Progenitor cell of endocrine pancreas (in vitro differentiated cells): ENCODE measurements at places on chromosomes 13 and 19.
A peak's percentile ranks its signal among the peaks of the same experiment; 100 is the strongest.

GRCh38 chr13:23392925-23393645 lies 40.4 kb downstream of the SACS start:
- no peak for DNase-seq

DNA sequence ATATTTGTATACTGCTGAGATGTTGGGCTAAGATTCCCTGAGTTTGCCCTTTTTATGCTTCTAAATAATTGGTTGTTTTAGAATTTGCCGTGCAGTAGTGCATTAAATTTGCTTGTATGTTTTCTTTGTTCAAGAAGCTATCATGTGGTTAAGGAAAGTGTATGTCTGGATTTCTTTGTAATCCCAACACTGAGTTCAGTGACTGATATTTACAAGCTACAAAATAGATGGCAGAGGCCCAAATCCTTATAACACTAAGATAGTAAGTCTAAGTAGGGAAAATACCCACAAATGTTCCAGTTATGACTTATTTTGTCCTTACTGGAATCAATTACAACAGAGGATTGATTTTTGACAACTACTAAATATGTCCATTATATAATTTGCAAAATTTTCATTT lies 435.0 kb upstream of the KLF12 start:
- no peak for DNase-seq

- no peak for DNase-seq
Observed at GRCh38 chr13:111505175-111505777, 184.8 kb downstream of the TEX29 start.

DNA sequence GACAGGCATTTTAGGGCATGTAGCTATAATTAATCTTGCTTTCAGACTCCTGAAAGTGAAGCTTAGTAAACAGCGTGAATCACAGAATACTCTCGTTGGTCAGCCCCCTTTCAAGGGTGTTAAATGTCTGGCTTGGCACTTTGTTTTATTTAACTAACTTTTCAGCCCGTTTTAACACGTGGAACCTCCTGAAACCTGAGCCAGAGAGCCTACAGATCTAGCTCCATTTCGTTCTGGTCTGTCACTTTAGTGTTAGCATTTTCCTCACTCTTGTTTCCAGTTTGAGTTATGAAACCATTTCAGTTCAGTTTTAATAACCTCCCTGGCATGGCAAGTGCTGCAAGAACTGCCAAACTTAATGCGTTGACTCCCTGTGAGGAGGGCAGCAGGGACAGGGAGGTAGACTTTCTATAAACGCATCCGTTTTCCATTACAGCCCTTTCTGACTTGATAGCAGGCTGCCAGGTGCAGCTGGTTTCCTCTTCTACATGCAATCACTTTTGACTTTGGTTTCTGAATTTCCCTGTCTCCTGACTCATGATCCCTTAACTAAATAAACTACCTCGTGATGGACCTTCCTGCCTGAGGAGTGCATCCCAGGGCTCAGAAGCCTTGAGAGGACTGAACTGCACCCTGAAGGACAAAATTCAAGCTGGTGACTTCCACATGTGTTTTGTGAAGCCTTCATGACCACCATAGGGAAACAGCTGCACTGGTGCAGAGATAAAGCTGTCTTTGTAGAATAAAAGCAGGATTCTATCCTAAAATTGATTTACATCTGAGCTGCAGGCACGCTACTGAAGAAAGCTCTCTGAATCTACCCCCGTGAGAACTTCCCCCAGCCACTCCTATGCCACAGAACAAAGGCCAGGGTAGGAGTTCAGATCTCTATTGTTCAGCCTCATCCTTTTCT lies 192.6 kb downstream of the DLEU7 start:
- DNase-seq, result no peak

DNA sequence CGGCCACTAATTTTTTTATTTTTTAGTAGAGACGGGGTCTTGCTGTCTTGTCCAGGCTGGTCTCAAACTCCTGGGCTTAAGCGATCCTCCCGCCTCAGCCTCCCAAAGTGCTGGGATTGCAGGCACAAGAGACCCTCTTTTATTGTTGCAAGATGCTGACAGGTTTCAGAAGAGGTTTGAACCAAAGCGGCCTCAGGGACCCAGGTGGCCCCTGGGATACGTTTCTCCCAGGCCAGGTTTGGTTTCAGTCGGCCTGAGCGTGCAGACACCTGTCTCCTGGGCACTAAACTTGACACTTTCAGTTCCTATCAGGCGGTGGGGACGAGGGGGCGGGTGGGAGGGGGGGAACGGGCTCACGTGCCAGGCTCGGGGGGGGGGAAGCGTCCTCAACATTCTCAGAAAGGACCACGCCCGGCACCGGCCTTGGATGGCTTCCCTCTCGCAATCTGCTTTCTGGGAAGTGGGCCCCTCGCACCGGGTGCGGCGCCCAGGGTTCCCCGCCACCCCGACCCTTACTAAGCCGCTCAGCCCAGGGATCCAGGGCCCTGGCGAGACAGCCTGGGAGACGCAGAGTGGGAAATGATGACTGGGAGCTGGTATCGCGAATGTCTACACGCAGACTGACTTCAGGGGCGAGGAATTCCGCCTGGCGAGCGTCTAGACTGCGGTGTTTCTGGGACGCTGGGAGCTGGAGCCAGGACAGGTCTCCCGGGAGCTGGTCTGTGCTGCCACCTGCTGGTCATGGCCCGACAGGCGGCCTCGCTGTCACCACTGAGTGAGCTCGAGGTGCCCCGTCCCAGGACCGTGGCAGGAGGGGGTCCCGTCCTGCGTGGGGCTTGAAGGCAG lies 91.6 kb downstream of the GNG7 start:
- DNase-seq, result peak; percentile 94

DNA sequence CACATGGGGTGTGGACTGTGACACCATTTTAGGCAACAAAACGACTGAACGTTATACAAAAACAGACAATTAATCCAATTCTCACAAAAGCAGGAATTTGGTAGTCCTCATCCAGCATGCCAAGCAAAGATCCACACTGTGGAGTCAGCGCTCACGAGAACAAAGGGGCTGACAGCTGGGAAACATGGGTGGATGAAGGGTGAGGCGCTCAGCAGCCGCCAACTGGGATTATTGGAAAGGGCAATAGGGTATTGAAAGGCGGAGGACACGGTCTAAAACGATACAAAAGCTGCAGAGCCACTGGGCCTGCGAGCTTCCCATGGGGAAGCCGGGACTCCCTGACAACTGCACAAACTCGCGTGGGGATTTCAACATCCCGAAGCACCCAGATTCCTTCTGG lies 4.7 kb upstream of the ZNF813 start:
- DNase-seq, result no peak

- DNase-seq, result no peak
Observed at GRCh38 chr13:26660766-26661165, 99.8 kb downstream of the GPR12 start.

DNA sequence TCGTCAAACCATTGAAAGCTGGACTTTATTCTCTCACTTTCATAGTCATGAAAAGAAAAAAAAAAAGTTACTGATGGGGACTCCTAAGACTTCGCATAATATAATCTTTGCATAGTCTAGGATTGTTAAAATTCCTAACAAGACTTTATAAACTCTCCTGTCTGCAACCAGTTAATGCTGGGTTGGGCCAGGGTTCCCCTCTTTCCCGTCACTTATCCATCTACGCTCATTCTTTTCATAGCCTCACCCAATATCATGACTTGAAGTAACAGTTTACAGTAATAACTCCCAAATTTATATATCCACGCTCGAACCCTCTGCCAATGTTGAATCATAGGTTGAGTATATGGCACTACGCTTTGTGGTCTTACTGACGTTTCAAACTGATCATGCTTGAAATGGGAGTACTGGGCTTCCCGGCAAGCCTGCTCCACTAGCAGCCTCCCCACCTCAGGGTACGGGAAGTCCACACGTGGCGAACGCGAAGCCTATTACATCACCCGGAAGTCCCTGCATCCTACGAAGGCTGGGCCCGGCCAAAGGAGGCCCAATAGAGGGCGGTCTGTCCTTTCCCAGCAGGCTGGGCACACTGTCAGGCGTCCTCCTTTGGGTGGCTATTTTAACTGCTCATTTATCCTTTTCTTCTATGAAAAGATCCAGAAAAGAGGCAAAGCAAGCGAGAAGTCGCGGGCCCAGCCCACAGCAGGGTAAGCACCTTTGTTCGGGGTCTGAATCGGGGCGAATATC lies 694 bp upstream of the ZNF460 start:
- DNase-seq, result peak; percentile 54

GRCh38 chr13:72121466-72121865 lies 254.5 kb upstream of the DACH1 start:
- DNase-seq, result no peak

GRCh38 chr13:39916330-39916729 lies 260.9 kb downstream of the COG6 start:
- no peak for DNase-seq

GRCh38 chr19:49073514-49074378 lies 1.2 kb upstream of the KCNA7 start:
- no peak for DNase-seq

DNA sequence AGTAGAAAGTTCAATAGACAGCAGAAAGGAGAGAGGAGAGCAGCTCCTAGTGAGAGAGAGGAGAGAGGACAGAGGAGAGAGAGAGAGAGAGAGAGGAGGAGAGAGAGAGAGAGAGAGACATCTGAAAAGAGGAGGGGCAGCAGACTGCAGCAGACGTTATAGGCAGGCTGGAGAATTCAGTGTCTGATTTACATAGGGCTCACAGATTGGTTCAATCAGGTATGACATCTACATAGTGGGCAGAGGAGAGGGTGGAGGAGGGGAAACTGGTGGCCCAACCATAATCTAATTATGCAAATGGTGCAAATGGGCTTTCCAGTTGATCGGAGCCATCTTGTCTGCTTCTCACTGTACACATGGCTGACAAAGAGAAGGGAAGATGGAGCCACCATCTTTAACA lies 221.3 kb upstream of the TRPC4 start:
- DNase-seq, result no peak

DNA sequence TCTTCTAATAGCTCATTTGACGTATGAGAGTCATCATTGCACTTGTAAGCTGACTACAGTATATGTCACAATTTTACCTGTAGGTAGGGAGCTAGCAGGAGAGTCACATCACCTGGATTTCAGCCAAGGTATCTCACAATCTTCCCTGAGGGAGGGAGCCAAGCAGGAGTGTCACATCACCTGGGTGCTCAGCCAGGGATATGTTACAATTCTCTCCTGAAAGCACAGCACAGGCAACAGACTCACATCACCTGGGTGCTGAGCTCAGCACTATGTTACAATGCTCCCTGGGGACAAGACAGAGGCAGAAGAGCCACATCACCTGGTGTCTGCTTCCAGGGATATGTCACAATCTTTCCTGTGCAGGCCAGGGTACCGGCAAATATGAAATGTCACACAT lies 51.5 kb upstream of the ZNF730 start:
- no peak for DNase-seq

GRCh38 chr19:38842439-38843174 lies 7.2 kb downstream of the HNRNPL start:
- no peak for DNase-seq

DNA sequence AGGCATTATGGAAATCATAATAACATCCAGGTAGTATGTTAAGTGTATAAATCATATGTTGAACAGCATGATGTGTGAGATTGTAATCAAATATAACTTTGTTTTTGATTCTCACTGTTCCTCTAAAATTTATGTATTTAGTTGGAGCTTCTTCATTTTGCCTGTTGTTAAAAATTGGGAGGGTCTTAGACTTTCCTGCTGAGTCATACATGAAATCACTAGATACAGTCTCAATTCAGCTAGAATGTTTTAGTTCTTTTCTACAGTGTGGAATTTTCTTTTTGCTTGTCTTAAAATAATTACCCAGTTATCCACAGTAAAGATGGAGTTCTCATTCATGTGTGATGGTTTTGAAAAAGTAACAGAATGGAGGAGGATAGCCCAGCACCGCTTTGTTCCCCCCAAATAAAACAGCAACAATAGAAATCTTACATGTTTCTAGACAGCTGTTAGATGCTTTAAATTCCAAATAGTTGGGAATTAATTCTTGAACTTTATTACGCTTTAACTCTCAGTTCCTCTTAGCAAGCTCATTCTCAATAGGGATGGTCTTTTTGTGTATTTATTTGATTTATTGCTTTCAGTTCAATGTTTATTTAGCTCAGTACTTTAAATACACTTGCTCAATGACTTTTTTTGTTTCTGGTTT lies 109.5 kb downstream of the PDS5B start:
- no peak for DNase-seq

DNA sequence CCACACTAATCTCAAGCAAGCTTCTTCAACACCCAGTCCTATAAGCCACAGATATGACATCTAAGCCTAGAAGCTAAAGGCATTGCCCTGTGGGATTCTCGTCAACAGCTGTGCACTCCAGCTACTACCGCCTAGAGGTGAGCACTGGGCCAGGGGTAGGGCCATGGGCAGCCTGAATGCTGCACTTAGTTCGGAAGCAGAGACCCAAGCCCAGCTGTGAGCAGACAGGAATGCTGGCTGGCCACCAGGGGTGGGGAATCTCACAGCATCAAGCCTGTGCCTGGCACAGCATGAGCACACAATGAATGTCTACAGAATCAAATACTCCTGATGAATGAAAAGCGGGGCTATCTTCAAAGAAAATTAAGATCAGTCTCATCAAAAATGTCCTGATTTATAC lies 167.5 kb upstream of the UBL3 start:
- no peak for DNase-seq

GRCh38 chr19:1449467-1450442 lies at the start of gene APC2:
Gene APC2, plus strand, starts transcription at chr19:1450121. Its CDS starts 2,881 bp downstream, at chr19:1453002.
- no peak for DNase-seq

GRCh38 chr19:54029930-54030490 lies 33.7 kb downstream of the VSTM1 start:
- peak; percentile 35 for DNase-seq

DNA sequence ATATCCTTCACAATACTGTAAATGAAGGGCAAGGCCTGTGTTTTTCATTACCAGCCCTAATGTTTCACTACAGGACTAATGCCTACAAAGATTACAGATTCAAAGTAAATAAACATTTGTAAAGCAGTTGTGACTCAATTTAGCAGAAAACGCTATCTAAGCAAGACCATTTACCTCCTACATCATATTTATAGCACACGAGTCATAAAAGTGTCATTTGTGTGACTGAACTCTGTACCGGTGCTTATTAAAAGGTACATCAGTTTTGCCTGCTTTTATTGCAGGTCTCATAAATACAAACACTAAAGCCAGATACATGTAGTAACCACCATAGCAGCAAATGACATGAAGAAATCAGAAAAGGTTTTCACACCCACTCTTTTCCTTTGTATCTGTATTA lies 61.5 kb upstream of the SLC15A1 start:
- DNase-seq, result no peak

DNA sequence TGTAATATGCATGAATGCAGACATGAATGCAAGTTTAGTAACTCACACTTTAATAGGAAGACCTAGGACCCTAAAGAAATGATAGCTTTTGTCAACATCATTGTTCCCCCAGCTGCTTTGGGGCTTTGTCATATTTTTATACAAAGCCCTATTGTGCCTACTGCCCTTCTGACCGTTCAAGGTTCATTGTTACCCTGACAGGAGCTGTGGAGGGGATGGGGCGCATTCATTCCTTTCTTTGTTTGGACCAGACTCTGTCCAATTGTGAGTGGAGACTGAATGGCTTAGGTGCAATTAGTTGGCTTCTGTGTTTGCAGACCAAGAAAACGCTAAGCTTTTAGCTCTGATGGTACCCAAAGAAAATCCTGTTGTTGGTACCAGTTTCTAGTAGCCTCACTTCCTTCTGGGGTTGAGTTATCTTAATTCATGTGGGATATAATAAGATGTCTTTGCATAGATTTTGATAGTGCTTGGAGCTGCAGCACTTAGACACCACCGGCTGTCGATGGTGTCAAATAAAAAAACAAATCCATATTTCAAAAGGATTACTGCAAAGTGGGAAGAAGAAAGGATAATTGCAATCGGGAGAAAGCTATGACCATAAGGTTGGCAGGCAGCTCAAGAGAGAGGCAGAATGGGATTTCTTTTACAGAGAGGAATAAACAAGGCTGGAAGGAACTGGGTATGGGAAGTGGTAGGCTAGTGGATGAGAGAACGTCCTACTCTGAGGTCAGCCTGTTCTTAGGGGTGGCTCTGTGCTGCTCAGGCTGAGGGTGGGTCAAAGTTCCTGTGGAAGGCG lies 133.9 kb upstream of the TMTC4 start:
- DNase-seq, result no peak
